Esophagus mucosa (tissue), 1 donor: ENCODE measurements at places on chromosomes 7 and 10. TPM values are rescaled to one million over a fixed set of nuclear protein-coding genes. Genes with fewer than 3 reads are reported as not detected.

DNA sequence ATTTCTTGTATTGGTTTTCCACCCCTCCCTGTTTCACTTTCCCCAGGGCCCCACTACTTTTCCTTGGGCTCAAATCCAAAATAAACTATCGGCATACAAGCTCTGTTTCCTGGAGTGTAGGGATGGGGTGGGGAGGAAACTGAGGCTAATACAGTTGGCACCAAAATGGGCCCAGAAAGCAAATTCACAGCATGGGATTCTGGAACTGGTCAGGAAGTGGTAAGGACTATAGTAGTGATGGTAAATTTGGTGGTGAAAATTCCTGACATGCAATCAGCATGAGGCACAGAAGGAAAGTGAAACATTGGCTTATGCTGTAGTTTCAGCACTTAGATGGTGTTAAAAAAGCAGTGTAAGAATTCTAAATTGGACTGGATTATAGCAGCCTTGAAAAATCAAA is 8.7 kb upstream of the SAMD9L start:
- ATAC-seq, result no peak

The RUFY2 gene
- 12.2 TPM for total RNA-seq

The JCAD gene
- 2.3 TPM for total RNA-seq

DNA sequence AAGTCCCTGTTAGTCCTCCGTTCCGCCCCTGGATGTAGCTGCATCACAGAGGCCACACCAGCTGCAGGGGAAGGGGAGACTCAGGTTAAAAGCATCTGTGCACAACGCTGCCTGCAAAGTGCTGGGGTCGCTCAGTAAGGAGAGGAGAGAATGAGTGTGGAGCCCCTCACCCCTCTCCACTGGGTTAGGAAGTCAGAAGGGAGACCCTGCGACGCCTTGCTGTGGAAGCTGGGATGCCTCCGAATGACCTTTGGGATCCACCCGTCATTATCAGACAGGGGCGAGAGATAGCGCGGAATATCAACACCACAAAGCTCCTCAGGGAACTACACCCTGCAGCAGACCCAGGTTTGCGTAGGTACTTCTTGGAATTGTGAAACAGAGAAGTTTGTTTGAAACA is 167.7 kb upstream of the SHH start:
- ATAC-seq, result no peak

The LRRD1 gene
- total RNA-seq, result not detected

The HPSE2 gene
- total RNA-seq, result 0.20 TPM

DNA sequence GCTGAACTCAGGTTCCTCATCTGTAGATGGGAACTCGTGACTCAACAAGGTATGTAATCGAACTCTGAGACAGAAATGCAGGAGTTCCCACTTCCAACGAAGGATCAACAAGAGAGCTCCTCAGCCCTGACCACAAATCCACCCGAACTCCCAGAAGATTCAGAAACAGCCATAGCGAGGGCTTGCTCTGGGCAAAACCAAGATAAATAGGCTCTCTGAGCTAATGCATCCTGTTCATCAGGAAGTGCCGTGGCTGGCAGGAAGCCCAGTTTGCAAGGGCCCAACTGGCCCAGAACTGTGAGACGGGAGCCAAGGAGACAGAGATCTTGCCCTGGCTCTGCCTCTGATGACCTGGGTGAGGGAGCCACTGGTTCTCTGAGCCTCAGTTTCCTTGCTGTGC is 141.7 kb upstream of the PFKP start:
- peak; percentile 61 for ATAC-seq

The GSAP gene
- 9.8 TPM for total RNA-seq
